ENCODE measurements at places on chromosomes 16 and 17. TPM values are rescaled to one million over a fixed set of nuclear protein-coding genes. Genes with fewer than 3 reads are reported as not detected.

DNA sequence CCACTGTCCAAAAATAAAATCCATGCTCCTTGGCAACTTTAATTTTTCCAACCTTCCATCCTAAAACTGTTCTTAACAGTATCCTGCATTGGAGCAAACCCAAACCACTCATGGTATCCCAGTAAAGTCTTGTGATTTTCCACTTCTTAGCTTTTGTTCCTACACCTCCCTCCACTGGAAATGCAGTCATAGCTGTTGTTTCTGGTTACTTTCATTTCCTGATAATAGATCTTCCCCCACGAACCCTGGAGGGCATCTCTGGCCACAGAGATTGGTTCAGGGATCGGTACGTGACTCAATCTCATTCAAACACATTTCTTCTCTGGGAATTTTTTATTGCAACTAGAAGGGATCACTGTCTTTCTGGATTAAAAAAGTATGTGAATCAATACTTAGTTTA, 276.0 kb downstream of the GRIN2A start:
- no peak for DNase-seq

GRCh38 chr16:15594711-15595320, 48.1 kb downstream of the MARF1 start:
- no peak for DNase-seq

- DNase-seq = no peak
Measured at GRCh38 chr17:40020146-40020545, 4.9 kb downstream of the CSF3 start.

Gene SHISA6
- total RNA-seq = 0.26 TPM

DNA sequence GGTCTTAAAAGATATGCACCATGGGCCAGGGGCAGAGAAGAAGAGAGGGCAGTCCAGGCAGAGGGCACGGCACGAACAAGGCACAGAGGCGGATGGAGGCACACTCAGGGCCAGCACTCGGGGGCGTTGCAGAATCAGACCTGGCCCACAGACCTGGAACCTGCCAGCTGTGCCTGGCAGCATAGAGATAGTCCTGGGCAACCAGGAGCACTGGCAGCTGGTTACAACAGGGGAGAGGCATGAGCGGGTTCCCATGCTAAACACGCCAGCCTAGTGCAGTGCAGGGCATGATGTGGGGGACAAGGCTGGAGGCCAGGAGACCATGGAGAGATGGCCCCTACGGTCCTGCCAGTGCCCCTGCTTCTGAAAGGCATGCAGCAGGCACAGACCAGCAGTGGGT, 56.9 kb upstream of the RBFOX3 start:
- no peak for DNase-seq

Gene TBX2
- 17.0 TPM for total RNA-seq

- no peak for DNase-seq
Measured at GRCh38 chr17:35116845-35117244, 2.8 kb downstream of the RAD51D start.

Gene EVPLL
- not detected for total RNA-seq

DNA sequence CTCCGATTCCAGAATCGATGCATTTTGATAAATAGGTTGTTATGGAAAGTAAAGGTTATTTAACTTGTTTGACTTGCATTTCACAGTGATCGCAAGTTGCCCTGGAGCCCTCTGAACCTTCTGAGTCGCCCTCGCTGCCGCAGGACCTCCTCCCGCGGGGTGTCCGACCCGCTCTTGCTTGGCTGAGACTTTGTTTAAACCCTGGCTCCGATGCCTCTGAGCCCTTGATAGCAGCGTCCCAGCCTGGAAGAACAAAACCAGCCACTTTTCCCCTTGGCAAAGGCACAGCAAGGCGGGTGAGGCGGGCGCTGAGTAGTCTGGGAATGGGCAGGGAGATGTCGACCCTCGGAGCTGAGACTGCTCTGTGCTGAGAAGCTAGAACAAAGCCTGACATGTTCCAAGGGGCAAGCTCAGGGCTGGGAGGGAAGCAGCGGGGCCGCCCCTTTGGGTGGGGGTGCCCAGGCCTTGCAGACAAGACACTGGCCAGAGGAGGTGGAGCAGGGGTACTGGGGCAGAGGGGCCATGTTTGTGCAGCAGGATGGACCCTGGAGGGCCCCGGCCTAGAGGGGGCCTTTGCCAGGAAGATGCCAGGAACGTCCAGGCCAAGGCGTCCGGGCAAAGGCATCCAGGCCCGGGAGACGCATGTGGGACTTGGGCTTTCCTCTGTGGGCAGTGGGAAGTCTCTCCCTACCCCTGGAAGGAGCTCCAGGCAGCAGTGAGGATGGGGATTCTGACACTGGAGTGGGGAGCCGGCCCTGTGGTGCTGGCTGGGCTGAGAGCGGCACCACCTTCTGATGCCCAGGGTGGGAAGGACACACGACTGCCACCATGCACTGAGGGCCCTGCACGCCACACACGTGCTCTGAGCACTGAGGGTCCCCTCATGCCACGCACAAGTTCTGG, 30.3 kb upstream of the CDH15 start:
- peak; percentile 15 for DNase-seq
